EH (cell line): ENCODE measurements at places on chromosomes 5 and 9.

- no peak for DNase-seq
Observed at GRCh38 chr5:145920542-145921210, 15.7 kb upstream of the SH3RF2 start.

DNA sequence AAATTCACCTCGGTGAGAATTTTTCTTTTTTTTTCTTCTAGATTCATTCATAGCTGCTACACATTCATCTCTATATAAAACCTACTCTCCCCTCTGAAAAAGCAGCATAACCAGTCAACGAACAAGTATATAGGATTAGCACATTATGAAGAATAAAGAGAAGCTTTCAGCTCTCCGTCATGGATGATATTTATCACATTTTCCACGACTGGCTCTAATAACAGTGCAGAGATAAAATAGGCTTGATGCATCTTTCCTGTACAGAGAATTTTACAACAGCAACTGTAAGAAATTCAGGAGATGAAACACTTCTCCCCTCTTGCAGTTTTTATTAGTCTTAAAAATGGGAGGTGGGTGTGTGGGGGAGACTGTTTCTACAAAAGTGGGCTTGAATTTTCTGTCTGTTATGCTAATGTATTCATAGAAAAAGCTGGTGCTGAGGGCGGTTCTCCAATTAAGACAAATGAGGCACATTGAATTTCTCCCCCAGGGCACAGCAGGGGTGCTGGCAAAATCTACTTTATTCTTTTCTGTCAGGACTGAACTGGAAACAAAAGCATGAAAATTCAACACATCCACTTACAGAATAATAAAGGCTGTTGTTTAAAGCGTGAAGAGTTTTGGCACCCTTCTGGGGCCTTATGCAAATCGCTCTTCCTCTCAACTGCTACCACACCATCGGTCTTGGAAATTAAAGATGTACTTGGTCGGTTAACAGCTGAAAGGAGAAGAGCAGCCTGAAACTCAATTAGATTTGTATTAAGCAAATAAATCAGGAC lies 233.9 kb upstream of the ZNF608 start:
- no peak for DNase-seq

- DNase-seq = no peak
Observed at GRCh38 chr9:116361547-116361946, 208.0 kb downstream of the PAPPA start.

- DNase-seq = no peak
Observed at GRCh38 chr9:93500571-93501298, 47.4 kb upstream of the FAM120AOS start.

- peak; percentile 87 for DNase-seq
Observed at GRCh38 chr9:36149197-36149596, 12.7 kb downstream of the GLIPR2 start.
